Dermis blood vessel endothelial cell (primary cell): ENCODE measurements at places on chromosomes 5 and 9.

- DNase-seq, result no peak
Observed at GRCh38 chr5:119597728-119598298, 31.5 kb upstream of the FAM170A start.

DNA sequence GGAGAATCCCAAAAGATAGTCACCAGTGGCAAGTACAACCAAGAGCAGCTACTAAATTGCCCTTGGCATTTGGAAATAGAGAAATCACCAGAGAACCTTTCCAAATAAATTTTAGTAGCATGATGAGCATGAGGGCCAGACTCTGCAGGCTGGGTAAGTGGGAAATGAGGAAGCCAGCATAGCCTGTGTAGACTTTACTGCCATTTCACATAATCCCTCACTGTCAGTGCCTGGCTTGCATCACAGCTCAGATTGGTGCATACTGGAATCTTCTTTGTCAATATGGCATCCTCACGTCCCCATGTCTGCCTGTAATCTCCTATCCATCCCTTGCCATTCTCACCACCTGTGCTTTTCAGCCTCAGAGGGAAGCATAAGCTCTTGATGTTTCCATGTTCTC, 14.5 kb downstream of the GRAMD2B start:
- DNase-seq, result no peak

DNA sequence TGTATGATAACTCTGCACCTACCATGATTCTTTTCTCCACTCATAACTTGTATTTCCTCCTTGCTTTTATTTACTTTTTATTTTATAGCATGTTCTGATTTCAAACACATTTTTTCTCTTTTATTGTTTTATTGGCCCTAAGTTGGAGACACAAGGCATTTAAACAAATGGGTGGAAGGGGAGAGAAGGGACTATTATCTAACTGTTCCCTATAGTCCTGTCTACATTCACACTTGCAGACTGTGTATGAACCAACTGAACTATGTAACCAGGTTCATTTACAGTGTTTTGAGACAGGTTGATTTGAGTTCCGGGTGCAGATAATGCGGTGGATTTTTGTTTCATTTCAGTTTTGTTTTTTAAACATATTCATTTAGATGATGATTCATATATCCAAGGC, 830.6 kb upstream of the SEMA6A start:
- no peak for DNase-seq

- no peak for DNase-seq
Observed at GRCh38 chr9:90114641-90115425, 510.0 kb downstream of the GADD45G start.

GRCh38 chr9:114828303-114828650, 22.4 kb upstream of the TNFSF15 start:
- no peak for DNase-seq

- no peak for DNase-seq
Observed at GRCh38 chr5:149631506-149631905, 50.2 kb downstream of the ARHGEF37 start.

DNA sequence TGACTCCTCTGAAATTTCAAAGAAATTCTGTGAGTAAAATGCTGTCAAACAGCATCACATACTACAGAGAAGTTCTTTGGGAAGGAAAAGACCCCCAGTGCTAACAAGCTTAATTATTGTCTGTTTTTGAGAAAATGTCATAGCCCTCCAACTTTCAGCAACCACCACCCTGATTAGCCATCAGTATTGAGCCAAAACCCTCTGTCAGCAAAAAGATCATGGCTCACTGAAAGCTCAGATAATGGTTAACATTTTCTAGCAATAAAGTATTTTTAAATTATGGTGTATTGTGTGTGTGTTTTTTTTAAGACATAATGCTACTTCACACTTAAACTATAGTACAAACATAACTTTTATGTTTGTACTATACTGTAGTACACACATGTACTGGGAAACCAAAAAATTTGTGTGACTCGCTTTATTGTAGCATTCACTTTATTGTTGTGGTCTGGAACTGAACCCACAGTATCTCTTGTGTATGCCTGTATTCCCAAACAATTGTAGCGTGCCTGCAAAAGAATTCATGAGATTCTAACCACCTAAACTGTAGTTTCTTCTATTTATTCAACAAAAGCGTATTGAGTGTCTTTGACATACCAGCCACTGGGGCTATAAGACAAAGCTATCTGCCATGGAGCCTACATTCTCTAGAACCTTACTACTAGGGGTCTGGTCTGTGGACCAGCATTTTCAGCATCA, 31.6 kb downstream of the TLE4 start:
- no peak for DNase-seq

DNA sequence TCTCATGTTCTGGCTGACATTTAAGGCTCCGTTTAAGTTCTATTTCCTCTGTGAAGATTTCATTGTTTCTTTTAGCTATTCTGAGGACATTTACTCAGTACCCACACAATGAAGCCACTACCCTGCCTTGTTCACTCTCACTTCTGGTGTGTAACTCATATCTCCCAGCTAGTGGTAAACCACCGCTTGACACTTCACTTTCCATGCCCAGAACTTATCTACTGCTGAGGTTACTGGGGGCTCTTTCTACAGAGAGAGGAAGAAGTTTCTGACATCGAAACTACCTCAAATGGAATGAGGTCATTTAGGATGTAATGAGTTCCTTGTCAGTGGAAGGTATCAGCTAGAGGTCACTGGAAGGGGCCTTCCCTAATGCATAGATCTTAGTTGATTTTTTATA, 501.5 kb downstream of the DMAC1 start:
- no peak for DNase-seq

- DNase-seq, result no peak
Observed at GRCh38 chr9:4787876-4788275, 4.9 kb upstream of the RCL1 start.

DNA sequence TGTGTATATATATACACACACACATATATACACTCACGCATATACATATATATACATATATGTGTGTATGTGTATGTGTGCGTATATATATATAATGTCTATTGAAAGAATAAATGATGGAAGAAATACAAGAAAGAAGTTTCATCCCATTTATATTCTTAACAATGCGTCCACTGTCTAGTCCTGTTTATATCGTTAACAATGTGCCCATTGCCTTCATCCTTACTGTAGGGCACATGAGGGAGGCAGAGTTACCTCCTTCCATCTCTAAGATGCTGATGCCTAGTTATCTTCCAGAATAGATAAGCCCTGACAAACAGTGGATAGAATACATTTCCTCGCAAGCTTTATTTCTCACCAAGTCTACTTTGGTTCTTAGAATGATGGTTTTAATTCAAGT, 389.8 kb upstream of the SEMA6A start:
- DNase-seq, result no peak

DNA sequence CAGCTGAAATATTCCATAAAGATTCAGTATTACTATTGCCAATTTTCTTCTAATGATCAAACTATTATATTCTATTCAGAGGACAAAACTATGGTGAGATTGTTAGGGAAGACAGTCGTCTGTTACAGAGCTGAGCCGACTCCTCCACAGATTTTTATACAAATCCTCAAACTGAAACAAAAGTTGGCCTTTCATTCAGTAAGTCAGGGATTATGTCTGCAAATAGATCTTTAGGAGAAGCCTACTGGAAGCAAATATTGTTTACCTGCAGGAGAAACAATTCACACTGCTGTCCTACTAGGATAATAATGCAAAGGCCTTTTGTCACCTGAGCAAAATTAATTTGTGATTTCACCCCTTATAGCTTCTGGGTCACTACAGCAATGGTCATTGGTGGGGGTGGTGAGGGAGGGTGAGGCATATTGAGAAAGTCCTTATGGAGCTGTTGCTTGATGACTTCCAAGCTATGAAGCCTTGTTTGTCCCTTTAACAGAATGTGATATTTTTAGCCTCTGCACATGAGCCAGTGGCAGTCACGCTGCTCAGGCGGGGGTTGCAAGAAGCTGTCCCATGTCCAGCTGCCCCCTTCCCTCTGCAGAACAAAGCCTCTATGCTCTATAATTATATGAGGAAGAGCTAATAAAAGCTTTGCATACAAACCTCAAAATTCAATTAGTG, 200.5 kb upstream of the KLF9 start:
- no peak for DNase-seq

DNA sequence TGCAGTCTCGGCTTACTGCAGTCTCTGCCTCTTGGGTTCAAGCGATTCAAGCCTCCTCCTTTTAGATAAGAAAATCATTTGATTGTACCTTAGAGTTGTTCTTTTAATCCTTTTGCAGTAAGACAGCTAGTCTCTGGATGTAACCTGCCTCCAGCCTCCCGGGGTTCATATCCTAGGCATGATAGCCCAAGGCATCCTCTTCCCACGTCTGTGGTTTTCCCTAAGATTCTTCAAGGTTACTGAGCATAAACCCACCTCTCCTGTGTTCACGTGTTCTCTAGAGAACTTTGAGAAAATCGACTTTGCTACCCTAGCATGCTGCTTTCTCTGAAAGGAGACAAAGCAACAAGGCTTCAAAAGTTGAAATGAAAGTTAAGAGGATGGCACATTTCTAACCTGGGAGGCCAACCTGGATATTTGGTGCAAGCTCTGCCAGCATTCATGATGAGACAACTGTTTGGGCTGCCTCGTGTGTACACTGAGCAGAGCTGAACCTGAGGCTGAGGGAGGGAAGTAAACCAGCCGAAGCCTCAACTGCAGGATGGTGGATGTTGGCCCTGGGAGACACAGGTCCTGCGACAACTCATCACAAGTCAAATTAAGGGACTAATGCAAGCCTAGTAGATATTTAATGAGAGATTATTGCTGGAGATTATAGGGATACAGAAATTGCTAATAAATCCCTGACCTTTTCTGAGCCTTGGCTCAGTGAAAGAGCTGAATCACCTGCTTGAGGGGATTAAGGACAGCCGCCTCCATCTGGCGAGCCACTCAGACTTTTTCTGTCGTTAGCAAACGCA, 261.8 kb downstream of the ARHGAP26 start:
- DNase-seq, result no peak

- DNase-seq, result no peak
Observed at GRCh38 chr9:31700252-31701045, 684.0 kb upstream of the ACO1 start.

DNA sequence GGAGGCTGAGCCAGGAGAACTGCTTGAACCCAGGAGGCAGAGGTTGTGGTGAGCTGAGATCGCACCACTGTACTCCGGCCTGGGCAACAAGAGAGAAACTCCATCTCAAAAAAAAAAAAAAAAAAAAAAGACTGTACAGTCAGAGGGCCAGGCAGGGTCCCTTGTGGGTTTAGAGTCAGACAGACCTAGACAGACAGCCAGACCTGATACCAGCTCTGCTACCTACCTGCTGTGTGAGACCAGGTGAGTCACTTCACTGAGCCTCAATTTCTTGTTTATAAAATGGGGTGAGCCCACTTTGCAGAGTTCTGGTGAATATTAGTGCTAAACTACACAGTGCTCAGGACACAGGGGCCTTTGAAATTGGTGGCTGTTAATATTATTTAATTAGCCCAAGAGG, 19.7 kb downstream of the TRIM14 start:
- DNase-seq, result no peak

DNA sequence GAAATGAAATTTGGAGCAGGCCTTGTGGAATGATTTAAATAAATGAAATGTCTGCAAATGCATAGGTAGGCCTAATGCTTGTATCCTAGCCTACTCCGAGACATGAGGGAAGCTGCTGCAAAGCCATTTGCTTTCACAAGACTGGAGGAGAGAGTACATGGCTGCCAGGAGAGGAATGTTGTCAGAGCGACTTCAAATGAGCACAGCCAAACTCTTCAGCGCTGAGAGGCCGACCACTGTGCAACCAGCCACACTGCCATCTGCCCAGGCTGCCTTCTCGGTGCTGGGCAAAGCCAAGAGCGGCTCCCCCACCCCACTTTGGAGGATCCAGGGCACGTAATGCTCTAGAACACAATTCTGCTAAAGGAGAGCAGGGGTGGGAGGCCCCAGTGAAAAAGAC, 122.6 kb downstream of the RASEF start:
- DNase-seq, result no peak

DNA sequence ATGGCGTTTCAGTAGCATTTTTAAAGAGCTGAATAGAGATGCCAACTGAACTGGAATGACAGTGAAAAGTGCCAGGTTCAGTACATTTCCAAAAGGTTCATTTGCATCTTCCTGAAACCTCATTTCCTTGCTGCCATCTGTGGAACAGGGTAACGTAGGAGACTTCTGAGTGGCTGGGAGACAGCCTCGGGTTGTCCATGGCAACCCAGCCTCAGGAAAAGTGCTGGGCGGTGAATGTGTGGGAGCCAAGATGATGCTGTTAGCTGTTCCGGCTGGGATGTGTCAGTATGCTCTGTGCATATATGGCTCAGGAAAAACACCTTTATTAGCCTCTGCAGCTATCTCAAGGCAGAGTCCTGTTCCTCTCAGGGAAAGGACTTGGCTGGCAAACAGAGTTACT, 87.5 kb downstream of the KLHL3 start:
- DNase-seq, result no peak

DNA sequence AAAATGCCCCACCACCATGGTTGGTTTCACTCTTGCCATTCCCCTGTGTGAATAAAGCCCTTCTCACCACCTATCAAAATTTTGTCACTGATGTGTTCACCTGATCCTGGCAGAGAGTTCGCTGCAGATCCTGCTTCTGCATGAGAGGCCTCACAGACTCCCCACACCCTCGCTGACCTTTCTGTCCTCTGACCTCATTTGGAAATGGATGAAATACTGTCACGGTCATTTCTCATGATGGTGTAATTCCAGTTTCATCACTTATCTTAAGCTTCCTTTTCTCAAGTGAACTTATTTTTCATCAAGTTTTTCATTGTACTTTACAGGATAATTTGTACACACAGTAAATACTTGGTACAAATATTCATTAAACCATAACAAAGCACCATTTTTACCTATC, 131.3 kb downstream of the FRMD3 start:
- no peak for DNase-seq

DNA sequence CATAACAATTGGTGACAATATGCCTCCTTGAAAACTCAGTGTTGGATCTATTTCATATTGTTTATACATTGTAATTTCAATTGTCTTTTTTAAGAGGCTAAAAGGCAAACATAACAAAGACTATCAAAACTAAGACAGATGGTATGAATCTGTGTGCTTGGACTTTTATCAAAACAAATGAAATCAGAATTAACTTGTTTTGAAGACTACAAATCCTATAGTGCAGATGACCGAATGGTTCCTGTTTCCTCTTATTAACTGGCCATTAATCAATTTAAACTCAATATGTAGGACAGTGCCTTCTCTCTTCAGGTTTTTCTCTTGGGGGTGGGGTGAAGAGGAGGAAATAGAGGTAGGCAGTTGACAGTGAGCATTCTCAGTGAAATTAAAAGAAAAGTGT, 366.9 kb upstream of the GRAMD2B start:
- no peak for DNase-seq

DNA sequence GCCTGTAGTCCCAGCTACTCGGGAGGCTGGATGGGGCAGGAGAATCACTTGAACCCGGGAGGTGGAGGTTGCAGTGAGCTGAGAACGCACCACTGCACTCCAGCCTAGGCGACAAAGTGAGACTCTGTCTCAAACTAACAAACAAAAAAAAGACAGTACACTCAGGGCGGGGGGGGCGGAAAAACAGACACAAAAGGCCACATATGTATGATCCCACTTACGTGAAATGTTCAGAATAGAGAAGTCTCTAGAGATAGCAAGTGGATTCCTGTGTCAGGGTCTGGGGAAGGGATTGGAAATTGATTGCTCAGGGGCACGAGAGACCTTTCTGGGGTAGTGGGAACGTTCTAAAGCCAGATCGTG, 9.0 kb upstream of the LCN1 start:
- no peak for DNase-seq
